Dermis blood vessel endothelial cell (primary cell): ENCODE measurements at places on chromosomes 12 and 14. TPM values are rescaled to one million over a fixed set of nuclear protein-coding genes. Genes with fewer than 3 reads are reported as not detected.

Gene ASCL1
- not detected in 2 replicates for total RNA-seq

DNA sequence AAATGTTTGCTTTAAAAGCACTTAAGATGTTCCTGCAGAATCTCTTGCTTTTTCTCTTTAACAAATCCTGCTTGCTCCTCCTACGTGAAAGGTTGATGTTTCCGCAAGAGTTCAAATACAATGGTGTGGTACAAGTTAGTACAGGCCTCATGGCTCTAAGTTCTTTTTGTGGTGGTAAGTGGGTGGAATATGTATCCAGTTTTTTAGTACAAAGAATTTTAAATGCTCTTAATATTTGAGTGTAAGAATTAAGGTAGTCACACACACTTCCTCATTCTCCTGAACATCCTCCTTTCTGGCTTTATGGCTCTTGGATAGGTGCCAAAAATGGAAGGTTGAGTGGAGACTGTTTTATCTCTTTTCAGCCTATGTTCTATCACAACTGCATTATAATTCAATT, 1.8 kb downstream of the OTOGL start:
- peak; percentile 58 for DNase-seq

DNA sequence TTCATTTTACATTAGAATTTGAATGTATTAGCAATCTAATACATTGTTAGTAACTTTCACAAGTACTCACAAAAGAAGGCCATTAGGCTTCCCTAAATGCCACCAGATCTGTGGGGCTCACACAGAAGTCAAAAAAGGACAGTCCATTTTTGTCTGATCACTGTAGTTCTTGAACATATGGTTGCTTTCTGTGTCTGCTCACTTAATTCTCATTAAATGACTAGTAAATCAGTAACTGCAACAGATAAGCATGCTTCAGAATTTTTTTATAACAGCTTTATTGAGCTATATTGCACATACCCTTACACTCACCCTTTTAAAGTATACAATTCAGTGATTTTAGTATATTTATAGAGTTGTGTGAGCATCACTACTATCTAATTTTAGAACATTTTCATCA, 71.4 kb downstream of the DENND5B start:
- DNase-seq = no peak

GRCh38 chr12:57811028-57811755, 7.3 kb downstream of the AVIL start:
- DNase-seq = no peak

- no peak for DNase-seq
Observed at GRCh38 chr14:104183796-104184195, 45.4 kb downstream of the KIF26A start.

- no peak for DNase-seq
Observed at GRCh38 chr14:36506732-36507614, 13.1 kb downstream of the NKX2-1 start.
